Umbilical cord (tissue), 2 donors: ENCODE measurements at places on chromosomes 11 and 22. TPM values are rescaled to one million over a fixed set of nuclear protein-coding genes. Genes with fewer than 3 reads are reported as not detected.

OR8A1 gene
- 7.0 TPM for total RNA-seq

CLDN5 gene
- 8.7 TPM for total RNA-seq

E2F8 gene
- total RNA-seq: 19.3 TPM

PRR33 gene
- not detected for total RNA-seq

TMEM126A gene
- 20.2 TPM for total RNA-seq

FAM180B gene
- not detected for total RNA-seq

TRPM5 gene
- not detected for total RNA-seq

HYOU1 gene
- total RNA-seq: 31.5 TPM

OR2D2 gene
- total RNA-seq: 5.5 TPM

FERMT3 gene
- total RNA-seq: 14.2 TPM

DNAJB13 gene
- 3.6 TPM for total RNA-seq

AP5B1 gene
- 9.6 TPM for total RNA-seq

CHRDL2 gene
- not detected for total RNA-seq

MYO7A gene
- total RNA-seq: 7.0 TPM

PLEKHB1 gene
- 5.5 TPM for total RNA-seq

TRIOBP gene
- 96.1 TPM for total RNA-seq

PIWIL4 gene
- total RNA-seq: 7.5 TPM

PRRG4 gene
- total RNA-seq: 6.0 TPM

AQP11 gene
- 4.1 TPM for total RNA-seq

CD3D gene
- total RNA-seq: not detected

FANCF gene
- total RNA-seq: 7.5 TPM
